ENCODE measurements at places on chromosomes 7 and 10. TPM values are rescaled to one million over a fixed set of nuclear protein-coding genes. Genes with fewer than 3 reads are reported as not detected.

The AP3M1 gene
- total RNA-seq, result 32.5 TPM

The ATXN7L1 gene
- total RNA-seq, result 5.9 TPM

The RASA4 gene
- 2.8 TPM for total RNA-seq

The CUL1 gene
- 54.3 TPM for total RNA-seq

The NKX1-2 gene
- not detected for total RNA-seq

The PKD2L1 gene
- 0.07 TPM for total RNA-seq

The RASSF4 gene
- 4.1 TPM for total RNA-seq

The SEC31B gene
- total RNA-seq, result 2.7 TPM

The XRCC2 gene
- 3.5 TPM for total RNA-seq

The PLXNA4 gene
- total RNA-seq, result 0.79 TPM

The PFKFB3 gene
- total RNA-seq, result 137 TPM

The INTS15 gene
- total RNA-seq, result 24.2 TPM

The SPDYE16 gene
- total RNA-seq, result not detected

The SLC13A4 gene
- total RNA-seq, result not detected

The PNLIP gene
- total RNA-seq, result 0.12 TPM

The CD36 gene
- 0.28 TPM for total RNA-seq

The SEMA3A gene
- total RNA-seq, result 5.2 TPM

The GCK gene
- total RNA-seq, result not detected

The TMEM176B gene
- 0.15 TPM for total RNA-seq

The SYCE1 gene
- not detected for total RNA-seq
